ENCODE measurements at places on chromosomes 12 and 14. TPM values are rescaled to one million over a fixed set of nuclear protein-coding genes. Genes with fewer than 3 reads are reported as not detected.
A peak's percentile ranks its signal among the peaks of the same experiment; 100 is the strongest.

GRCh38 chr12:128815779-128816642, 7.7 kb downstream of the SLC15A4 start:
- DNase-seq = no peak

The GLIPR1L1 gene
- not detected for total RNA-seq

The BDKRB1 gene
- total RNA-seq = 0.42 TPM

The TSFM gene
- 22.6 TPM for total RNA-seq

DNA sequence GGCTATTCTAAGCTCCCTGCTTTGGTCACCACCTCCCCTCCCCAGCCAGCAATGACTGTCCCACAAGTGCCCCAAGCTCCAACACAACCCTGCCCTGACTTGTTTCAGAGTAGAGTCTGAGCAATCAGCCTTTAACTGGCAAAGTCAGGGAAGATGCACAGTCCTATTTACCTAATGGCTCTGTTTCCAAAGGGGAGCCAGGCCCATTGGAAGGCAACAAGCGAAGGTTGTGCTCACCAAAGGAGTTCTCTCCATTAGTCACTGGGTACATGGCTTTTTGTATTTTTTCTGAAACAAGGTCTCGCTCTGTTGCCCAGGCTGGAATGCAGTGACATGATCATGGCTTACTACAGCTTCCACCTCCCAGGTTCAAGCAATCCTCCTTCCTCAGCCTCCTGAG, 267.1 kb upstream of the CRY1 start:
- DNase-seq = no peak

The NFE2 gene
- 9.9 TPM for total RNA-seq

The SNRPF gene
- total RNA-seq = 20.9 TPM

- no peak for DNase-seq
These were observed 105.9 kb downstream of the FGD4 start for GRCh38 chr12:32505067-32505945.

DNA sequence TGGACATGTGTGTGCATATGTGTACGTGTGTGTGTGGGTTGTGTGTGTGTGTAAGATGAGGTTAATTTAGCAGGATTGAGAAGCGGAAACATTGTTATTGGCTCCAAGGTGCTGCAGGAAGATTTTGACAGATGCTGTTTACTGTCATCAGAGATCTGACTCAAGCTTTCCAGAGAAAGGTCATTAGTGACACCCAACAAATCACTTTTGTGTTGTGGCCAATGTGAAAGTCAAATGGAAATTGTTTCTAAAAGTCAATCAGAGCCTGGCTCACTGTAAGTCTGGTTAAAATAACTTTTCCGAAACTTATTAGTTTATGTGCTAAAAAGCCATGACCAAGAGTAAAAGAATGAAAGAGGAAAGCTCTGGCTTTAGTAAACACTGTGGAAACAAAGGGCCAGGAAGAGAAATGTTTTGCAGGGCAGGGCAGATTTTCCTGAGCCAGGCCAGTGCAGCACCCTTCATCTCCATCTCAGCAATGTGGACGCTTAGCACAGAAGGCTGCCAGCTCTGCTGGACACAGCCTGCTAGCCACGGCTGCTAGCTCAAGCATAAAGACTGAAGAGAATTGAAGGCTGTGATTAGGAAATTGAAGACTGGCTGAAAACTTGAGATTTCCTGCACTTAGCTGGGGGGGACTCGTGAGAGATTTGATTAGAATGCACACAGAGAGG, 235.8 kb downstream of the NEDD1 start:
- peak; percentile 53 for DNase-seq

DNA sequence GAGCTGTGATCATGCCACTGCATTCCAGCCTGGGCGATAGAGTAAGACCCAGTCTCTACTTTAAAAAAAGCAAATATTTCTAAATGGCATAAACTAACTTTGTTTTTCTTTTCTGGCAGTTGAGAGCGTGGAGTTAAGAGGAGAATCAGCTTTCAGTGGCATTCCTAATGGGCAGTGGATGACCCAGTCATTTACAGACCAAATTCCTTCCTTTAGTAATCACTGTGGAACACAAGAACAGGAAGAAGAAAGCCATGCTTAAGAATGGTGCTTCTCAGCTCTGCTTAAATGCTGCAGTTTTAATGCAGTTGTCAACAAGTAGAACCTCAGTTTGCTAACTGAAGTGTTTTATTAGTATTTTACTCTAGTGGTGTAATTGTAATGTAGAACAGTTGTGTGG, 21.2 kb downstream of the TDG start:
- DNase-seq = no peak

DNA sequence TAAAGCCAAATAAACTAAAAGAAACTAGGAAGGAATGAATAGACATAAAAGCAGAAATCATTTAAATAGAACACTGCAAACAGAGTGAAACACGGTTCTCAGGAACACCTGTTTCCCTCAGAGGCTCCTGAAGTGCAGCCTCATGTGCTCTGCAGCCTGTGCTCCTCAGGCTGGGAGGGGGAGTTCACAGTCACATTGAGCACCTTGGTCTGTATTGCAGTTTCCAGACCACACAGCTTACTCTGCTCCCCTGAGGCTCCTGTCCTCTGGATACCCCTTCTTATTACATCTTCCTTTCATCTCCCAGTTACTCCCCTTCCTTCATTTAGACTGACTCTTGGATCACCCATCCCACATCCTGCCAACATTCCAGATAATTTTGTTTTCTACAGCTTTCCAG, 49.7 kb upstream of the DCD start:
- no peak for DNase-seq

The IRF2BPL gene
- 185 TPM for total RNA-seq

GRCh38 chr14:83575301-83575700, 1954.6 kb upstream of the FLRT2 start:
- DNase-seq = no peak

The RAD9B gene
- 0.21 TPM for total RNA-seq

The SRRM4 gene
- 0.14 TPM for total RNA-seq

The YAF2 gene
- 59.8 TPM for total RNA-seq

GRCh38 chr14:94005324-94006073, 8.4 kb downstream of the CCDC197 start:
- DNase-seq = no peak

The GLTP gene
- total RNA-seq = 20.5 TPM

DNA sequence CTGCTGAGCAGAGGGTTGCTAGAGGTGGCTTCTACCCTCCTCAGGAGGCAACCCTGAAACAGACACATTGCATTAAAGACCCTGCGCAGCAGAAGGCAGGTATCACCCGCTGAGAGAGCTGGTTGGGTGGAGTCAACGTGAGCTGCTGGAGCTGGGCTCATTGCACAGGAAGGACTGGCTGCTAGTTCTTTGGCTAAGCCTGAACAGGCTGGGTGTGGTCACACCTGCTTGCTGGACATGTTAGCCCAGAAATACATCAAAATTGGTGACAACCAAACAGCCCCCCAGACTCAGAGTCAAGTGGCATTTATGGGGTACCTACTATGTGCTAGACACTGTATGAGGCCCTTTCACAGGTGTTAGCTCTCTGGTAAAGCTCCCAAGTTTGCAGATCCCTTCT, 33.8 kb upstream of the IRF2BPL start:
- DNase-seq = no peak

The CHST11 gene
- total RNA-seq = 39.8 TPM

The LRRK2 gene
- total RNA-seq = 7.9 TPM

The DDIT3 gene
- total RNA-seq = 30.2 TPM

GRCh38 chr12:131135311-131135785, 181.6 kb downstream of the ADGRD1 start:
- no peak for DNase-seq

DNA sequence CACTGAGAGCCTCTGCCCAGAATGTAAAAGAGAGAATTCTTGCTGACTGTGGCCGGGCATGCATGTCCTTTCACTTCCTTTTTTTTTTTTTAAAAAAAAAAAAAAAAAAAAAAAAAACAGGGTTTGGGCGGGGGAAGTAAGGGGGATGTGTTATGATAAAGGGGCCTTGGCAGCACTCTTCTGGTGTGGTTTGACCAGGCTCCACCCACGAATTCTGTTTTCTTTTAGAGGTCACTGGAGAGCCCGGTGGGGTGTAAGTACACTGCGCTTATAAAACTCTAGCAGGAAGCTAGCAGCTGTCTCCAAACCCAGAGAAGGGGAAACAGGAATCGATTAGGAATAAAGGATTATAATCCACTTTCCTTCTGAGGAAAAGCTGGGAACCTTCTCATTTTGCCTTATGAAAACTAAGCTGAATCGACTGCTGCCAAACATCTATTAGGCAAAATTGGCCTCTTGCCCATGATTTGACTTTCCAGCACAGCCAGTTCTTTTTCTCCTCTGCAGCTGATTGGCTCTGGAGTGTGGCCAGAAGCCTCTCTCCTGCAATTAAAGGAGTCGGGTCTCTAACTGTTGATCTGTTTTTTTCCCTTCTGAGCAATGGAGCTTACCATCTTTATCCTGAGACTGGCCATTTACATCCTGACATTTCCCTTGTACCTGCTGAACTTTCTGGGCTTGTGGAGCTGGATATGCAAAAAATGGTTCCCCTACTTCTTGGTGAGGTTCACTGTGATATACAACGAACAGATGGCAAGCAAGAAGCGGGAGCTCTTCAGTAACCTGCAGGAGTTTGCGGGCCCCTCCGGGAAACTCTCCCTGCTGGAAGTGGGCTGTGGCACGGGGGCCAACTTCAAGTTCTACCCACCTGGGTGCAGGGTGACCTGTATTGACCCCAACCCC, 27.7 kb upstream of the HIGD1C start:
- DNase-seq = peak; percentile 79

The USP44 gene
- 0.28 TPM for total RNA-seq

GRCh38 chr14:57884175-57884574, 18.3 kb upstream of the SLC35F4 start:
- no peak for DNase-seq

The NKX2-1 gene
- total RNA-seq = not detected

- no peak for DNase-seq
These were observed 123.3 kb upstream of the MED13L start for GRCh38 chr12:116400636-116401372.

DNA sequence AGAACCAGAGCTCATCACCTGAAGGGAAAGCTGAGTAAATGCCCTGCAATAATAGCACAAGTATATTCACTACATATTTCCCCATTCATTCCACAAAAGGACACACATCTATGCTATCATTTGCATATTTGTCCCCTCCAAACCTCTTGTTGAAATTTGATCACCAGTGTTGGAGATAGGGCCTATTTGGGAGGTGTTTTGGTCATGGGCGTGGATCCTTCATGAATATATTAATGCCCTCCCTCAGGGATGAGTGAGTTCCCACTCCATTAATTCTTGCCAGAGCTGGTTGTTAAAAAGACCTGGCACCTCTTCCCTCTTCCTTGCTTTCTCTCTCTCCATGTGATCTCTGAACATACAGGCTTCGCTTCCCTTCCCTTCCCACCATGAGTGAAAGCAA, 18.6 kb upstream of the ZDHHC17 start:
- no peak for DNase-seq

The CLEC9A gene
- total RNA-seq = not detected

GRCh38 chr12:6333029-6333428, 8.8 kb downstream of the TNFRSF1A start:
- no peak for DNase-seq

The C3AR1 gene
- not detected for total RNA-seq

The RNASE3 gene
- not detected for total RNA-seq

DNA sequence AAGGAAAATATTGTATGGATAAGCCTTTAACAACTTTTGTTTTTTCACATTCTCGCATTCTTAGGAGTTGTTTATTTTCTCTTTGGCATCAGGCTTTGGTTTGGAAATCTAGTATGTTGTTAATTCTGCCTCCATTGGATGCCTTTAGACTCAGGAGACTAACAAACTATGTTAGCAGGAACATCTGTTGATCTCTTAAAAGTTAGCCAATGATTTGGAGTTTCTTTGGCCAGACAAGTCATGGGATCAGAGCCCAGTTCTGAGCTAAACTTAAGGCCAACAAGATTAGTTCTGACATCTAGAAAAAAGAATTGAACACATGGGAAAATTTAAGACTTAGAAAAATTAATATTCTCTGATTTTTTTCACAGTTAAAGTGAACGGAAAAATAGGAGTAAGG, 35.3 kb upstream of the STRAP start:
- no peak for DNase-seq

DNA sequence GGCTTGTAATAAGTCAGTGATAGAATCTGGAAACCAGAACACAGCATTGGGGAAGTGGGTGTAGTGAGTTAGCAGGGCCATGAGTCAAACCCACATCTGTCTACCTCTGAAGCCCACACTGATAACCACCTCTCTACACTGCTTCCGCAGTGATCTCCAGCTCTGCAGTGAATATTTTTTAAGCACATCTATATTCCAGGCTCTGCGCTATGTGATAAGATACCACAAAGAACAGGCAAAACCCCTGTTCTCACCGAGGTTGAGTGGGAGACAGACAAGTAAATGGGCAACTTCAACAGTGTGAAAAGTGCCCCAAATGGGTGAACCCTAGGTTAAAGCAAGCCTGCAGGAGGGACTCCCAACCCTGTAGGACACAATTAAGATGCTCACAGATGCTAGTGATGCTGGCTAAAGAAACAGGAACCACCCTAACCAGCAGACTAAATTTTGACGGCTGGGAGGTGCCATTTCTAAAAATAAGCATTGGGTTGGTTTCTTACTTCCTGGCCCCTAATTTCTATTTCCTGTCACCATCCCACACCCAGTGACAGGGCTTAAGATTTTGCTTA, 375.0 kb downstream of the DPF3 start:
- DNase-seq = no peak

The ARID2 gene
- 27.4 TPM for total RNA-seq

The MANSC1 gene
- total RNA-seq = 2.6 TPM

DNA sequence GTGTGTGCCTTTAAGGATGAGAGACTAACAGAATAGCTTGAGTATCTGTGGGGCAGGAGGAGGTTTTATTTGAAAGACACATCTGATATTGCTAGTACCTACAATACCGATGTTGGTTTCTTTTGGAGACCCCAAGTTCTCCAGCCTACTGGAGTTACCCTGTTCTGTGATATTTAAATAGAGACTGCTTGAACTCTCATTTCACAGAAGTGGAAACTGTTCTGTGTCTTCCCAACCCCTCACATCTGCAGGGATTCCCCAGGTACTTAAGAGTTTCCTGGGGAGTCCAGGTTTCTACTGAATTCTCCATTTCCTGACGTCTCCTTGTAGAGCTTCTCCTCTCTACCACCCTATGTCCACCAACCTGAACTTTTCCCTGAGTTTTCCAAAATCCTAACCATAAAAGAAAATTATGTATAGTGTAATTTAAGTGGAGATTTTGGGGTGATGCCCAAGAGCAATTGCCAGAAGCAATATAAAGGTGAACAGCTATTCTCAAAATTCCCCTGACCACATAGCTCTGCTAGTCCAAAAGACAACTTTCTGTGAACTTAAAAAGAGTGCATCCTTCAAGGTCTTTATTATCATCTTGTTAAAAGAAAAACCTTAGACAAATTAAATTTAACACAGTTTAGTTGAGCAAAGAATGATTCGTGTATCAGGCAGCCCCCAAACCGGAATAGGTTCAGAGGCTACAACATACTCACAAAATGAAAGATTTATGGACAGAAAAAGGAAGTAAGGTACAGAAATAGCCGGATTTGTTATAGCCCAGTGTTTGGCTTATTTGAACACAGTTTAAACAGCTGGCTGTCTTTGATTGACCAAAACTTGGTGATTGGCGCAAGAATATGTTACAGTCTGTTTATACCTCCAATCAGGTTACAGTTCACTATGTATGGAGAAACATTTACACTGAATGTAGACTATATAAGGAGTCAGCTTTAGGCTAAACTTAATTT, 373.4 kb downstream of the NUAK1 start:
- no peak for DNase-seq

The MDGA2 gene
- total RNA-seq = 0.33 TPM

- no peak for DNase-seq
These were observed 958.4 kb upstream of the USP15 start for GRCh38 chr12:61301817-61302216.
